ENCODE measurements at places on chromosomes 4 and X.

- H3K36me3 ChIP-seq = no peaks in the 10 kb centered on the region
- no peaks in the 10 kb centered on the region for H3K27me3 ChIP-seq
- no peak overlapping the region for H3K27ac ChIP-seq
These were observed 365.4 kb upstream of the TECRL start for GRCh38 chr4:64774626-64775025.

DNA sequence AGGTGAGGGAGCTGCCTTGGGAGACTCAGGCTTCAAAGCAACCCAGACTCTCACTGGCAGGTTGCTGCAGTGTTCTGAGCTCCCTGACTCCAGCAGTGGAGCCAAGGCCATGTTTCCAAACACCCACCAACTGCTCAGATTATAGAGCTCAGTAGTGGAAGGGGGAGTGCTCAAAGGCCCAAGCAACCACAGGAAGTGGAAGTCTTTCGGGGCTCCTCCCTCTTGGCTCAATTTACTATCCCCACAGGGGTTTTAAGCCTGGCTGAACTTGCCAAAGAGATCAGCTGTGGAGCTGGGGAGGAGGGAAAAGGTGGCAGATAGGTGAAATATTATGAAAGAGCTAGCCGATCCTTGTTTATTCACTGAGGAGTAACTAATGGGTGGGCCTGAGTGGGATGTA is 82.5 kb downstream of the HPRT1 start:
- no peaks in the 10 kb centered on the region for H3K36me3 ChIP-seq
- H3K27me3 ChIP-seq = peaks cover 6% of the 10 kb centered on the region
- peaks cover 25% of the 10 kb centered on the region for H3K4me1 ChIP-seq
- peak overlapping the region; percentile 39 for H3K27ac ChIP-seq
- DNase-seq = no peak

- H3K27me3 ChIP-seq = no peaks in the 10 kb centered on the region
- peak overlapping the region; percentile 45 for H3K4me3 ChIP-seq
- H3K4me1 ChIP-seq = peaks cover 9% of the 10 kb centered on the region
- no peak for DNase-seq
These were observed 168.7 kb downstream of the NR3C2 start for GRCh38 chr4:148273501-148273986.

DNA sequence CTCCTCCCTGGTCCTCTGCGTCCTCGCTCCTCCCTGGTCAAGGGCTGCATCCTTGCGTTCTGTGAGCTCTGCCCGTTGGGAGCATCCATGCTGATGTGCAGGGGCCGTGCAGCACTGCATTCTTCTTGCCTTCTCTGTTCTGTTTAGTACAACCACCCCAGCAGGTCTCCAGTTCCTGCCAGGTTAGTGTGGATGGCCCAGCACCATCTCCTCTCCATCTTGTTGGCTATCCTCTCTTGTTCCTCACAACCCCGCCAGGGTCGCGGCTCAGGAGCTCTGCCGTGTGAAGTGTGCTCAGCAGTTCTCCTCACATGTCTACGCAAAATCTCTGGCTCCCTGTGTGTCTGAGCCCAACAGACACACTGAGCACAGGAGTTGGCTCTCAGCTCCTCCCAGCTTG is 10.4 kb upstream of the MAEA start:
- H3K27me3 ChIP-seq = no peaks in the 10 kb centered on the region
- DNase-seq = peak; percentile 47
- H3K4me3 ChIP-seq = no peak overlapping the region
- no peaks in the 10 kb centered on the region for H3K36me3 ChIP-seq
- H3K27ac ChIP-seq = no peak overlapping the region

GRCh38 chrX:27680726-27681125 is 90.6 kb downstream of the DCAF8L2 start:
- no peak for DNase-seq
- H3K4me3 ChIP-seq = no peak overlapping the region
- no peaks in the 10 kb centered on the region for H3K4me1 ChIP-seq
- no peaks in the 10 kb centered on the region for H3K27me3 ChIP-seq

DNA sequence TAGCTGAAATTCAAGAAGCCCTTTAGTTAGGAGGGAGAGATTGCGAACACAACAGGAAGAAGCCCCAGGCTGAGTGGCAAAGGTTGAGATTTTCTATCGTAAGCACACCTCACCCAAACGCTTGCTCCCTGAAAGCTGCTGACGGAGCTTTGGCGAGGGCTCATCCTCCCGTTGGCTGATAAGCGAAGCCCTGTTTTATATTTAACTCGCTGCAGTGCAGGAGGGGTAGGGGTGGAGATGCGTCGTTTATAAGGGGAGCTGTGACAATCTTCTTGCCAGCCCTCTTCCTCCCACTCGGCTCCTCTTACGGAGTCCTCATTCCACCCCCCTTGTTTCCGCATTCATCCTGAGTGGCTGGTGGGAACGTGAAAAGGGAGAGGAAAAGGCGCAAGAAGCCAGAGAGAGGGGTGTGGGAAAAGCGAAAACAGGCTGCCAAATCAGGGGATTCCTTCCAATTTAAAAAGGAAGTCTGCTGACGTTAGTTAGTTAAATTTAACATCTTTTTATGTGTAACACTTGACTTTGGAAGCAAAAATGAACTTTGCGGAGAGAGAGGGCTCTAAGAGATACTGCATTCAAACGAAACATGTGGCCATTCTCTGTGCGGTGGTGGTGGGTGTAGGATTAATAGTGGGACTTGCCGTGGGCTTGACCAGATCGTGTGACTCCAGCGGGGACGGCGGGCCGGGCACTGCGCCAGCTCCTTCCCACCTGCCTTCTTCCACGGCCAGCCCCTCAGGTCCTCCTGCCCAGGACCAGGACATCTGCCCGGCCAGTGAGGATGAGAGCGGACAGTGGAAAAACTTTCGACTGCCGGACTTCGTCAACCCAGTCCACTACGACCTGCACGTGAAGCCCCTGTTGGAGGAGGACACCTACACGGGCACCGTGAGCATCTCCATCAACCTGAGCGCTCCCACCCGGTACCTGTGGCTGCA is at the start of gene ENPEP:
Gene ENPEP, plus strand, starts transcription at position 275 of the 938 bp plus-strand sequence. Its CDS starts 260 bp downstream, at position 535.
- no peaks in the 10 kb centered on the region for H3K27me3 ChIP-seq
- no peak for DNase-seq
- H3K4me1 ChIP-seq = peaks cover 20% of the 10 kb centered on the region
- no peaks in the 10 kb centered on the region for H3K36me3 ChIP-seq

DNA sequence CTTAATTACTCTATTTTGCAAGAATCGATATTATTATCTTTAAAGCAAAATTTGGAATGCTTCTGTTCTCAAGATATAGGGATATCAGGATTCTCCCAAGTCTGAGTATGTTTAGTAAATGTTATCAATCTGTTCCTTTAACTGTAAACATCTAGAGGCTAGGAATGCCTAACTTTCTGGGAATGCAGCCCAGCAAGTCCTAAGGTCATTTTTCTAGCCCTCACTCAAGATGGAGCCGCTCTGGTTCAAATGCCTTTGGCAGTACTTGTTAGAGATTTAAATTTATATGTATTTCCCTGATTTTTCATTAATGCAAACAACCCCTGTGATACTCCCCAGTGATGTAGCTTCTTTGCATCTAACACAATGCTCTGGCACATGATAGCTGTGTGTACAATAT is 623.8 kb upstream of the LCORL start:
- H3K27me3 ChIP-seq = no peaks in the 10 kb centered on the region
- H3K36me3 ChIP-seq = peaks cover 3% of the 10 kb centered on the region
- no peak overlapping the region for H3K4me3 ChIP-seq
- peaks cover 16% of the 10 kb centered on the region for H3K4me1 ChIP-seq

DNA sequence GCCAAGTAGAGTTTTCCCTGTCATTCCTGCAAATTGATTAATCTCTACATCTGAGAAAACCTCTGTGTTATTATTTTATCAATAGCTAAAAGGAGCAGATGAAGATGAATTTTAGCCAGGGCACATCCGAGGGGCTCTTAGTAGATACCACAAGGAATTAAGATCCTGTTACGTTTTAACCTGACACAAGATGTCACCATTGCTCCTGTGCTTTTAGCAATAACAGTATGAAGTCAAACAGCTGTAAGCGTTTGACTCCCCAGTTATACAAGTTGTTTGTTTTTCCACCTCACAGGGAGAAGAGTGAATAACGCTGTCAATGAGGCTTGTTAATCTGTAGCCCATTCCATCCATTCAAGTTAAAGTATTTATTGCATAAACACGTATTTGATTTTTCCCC is 76.0 kb upstream of the AP1S2 start:
- no peaks in the 10 kb centered on the region for H3K4me1 ChIP-seq
- no peak overlapping the region for H3K27ac ChIP-seq
- H3K27me3 ChIP-seq = peaks cover 3% of the 10 kb centered on the region
- no peak for DNase-seq

DNA sequence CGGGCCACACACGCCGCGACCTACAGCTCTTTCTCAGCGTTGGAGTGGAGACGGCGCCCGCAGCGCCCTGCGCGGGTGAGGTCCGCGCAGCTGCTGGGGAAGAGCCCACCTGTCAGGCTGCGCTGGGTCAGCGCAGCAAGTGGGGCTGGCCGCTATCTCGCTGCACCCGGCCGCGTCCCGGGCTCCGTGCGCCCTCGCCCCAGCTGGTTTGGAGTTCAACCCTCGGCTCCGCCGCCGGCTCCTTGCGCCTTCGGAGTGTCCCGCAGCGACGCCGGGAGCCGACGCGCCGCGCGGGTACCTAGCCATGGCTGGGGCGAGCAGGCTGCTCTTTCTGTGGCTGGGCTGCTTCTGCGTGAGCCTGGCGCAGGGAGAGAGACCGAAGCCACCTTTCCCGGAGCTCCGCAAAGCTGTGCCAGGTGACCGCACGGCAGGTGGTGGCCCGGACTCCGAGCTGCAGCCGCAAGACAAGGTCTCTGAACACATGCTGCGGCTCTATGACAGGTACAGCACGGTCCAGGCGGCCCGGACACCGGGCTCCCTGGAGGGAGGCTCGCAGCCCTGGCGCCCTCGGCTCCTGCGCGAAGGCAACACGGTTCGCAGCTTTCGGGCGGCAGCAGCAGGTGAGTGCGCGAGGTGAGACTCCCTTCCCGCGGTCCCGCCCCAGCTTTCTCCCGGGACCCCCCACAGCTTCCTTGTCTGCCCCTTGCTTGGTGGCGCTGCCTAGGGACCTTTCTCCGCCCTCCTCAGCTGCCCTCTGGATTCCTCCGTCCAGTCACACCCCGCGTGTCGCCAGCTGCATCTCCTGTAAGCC is 678 bp downstream of the BMP3 start:
- no peak for DNase-seq
- peak overlapping the region; percentile 97 for H3K4me3 ChIP-seq
- H3K27ac ChIP-seq = peak overlapping the region; percentile 75
- H3K27me3 ChIP-seq = peaks cover 87% of the 10 kb centered on the region
- H3K4me1 ChIP-seq = peaks cover 10% of the 10 kb centered on the region

- no peaks in the 10 kb centered on the region for H3K27me3 ChIP-seq
- no peak overlapping the region for H3K4me3 ChIP-seq
- peaks cover 4% of the 10 kb centered on the region for H3K4me1 ChIP-seq
- H3K27ac ChIP-seq = no peak overlapping the region
- no peak for DNase-seq
- no peaks in the 10 kb centered on the region for H3K36me3 ChIP-seq
These were observed 106.3 kb downstream of the RPA4 start for GRCh38 chrX:96989830-96990571.

DNA sequence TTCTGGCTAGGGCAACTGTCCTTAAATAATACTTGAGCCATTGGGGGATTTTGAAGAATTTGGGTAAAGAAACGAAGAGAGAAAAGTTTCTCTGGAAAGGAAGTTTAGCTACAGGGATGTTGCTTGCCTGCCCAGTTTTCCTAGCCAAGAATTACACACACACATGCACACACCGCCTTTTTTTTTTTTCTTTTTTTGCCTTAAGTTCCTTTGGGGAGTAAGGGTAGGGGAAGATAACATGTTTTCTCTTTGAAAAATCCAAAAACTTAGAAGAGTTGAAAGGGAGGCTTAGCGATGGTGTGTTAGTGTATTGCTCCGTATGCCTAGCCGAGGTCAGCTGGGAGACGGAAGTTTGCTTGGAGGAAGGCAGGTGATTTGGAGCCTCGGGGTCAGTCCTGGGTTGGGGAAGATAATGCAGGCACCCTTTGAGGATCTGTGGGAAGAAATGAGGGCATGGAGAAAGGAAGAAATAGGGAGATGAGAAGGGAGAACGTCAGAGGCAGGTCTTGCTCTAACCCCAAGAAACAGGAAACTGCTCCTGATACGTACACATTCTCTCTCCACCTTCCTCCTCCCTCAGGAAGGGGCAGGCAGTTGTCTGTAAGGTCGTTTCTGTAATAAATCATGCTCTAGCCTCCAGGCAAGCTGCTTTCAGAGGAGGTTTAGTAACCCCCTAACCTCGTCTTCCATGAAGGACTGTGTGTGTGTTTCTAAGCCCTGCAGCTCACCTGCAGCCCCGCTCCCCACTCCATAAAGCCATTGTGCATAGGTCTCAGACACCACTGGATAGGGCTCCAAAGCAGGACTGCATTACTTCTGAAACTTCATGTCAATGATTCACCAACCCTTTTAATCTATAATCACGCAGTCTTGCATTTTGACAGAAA is 10.5 kb downstream of the KLF3 start:
- H3K36me3 ChIP-seq = peaks cover 22% of the 10 kb centered on the region
- H3K27ac ChIP-seq = peak overlapping the region; percentile 93
- peak overlapping the region; percentile 83 for H3K4me3 ChIP-seq
- no peak for DNase-seq
- no peaks in the 10 kb centered on the region for H3K27me3 ChIP-seq

DNA sequence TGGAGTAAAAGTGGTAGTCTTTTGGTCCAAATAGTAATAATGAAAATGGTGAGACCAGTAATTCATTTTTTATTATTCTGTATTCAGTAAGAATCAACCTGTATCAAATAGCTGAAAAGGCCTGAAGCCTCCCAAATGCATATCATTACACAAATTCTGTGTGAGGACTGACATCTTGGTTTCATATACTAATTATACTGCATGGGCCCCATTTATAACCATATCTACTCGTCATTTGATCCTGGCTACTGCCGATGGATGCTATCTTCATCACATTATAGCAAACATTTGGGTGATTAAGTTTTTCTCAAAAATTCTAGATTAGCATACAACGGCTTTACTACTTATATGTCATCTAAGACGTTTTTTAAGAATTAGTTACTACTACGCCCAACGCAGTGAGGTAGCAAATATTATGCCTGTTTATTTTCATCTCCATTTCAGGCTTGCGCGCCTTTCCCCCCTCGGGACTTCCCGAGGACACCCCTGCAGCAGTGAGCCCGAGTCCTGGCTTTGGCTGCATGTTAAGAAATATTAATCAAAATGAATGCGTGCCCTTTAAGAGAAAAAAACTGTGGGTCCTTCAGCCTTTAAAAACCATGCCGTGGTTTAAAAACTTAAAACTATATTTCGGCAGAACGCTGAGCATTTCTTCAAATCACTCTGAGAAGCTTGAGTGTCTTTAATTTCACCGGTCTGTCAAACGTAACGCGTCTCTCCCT is 814 bp upstream of the MMAA start:
- H3K36me3 ChIP-seq = peaks cover 13% of the 10 kb centered on the region
- peak overlapping the region; percentile 99 for H3K4me3 ChIP-seq
- H3K27ac ChIP-seq = peak overlapping the region; percentile 100
- DNase-seq = no peak

- DNase-seq = no peak
- no peaks in the 10 kb centered on the region for H3K36me3 ChIP-seq
- no peak overlapping the region for H3K27ac ChIP-seq
- H3K4me1 ChIP-seq = no peaks in the 10 kb centered on the region
These were observed 224.9 kb upstream of the MAD2L1 start for GRCh38 chr4:120291541-120291940.

- no peak overlapping the region for H3K4me3 ChIP-seq
- no peaks in the 10 kb centered on the region for H3K27me3 ChIP-seq
- peaks cover 28% of the 10 kb centered on the region for H3K4me1 ChIP-seq
- DNase-seq = no peak
- peaks cover 5% of the 10 kb centered on the region for H3K36me3 ChIP-seq
These were observed 138.8 kb upstream of the MSX1 start for GRCh38 chr4:4720646-4721045.

Measured in type B pancreatic cell (in vitro differentiated cells).